Activated CD8-positive, alpha-beta memory T cell treated with anti-CD3 and anti-CD28 coated beads, Interleukin-2, amount 50 U/mL, for 4 hours (primary cell): ENCODE measurements at places on chromosomes 2 and 18.

- DNase-seq: no peak
These were observed 20.6 kb downstream of the CEP192 start for GRCh38 chr18:13011719-13012118.

- no peak for DNase-seq
These were observed 22.0 kb downstream of the KCTD1 start for GRCh38 chr18:26526128-26526965.

DNA sequence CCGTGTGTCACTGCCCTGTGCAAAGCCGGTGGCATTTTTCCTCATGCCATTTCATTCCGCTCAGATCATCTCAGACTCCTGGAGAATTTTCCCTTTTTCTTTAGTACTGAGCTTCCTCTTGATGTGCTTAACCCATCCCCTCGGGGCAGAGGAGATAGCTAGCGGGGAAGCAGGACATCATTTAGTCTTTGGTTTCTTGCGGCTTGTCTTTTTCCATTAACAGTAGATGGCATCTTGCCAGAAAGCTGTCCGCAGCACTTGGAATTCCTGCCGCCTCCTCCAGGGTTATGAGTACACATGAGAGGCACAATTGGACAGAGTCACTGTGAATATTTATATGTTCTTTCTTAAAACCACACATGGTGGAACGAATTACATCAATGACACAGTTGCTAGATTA lies 226.6 kb downstream of the ALPK2 start:
- DNase-seq: no peak

- DNase-seq: no peak
These were observed 76.1 kb downstream of the THADA start for GRCh38 chr2:43519643-43520221.
